ENCODE measurements at places on chromosomes 11 and 22.

- peak; percentile 68 for DNase-seq
These were observed 23.3 kb downstream of the ZBTB16 start for GRCh38 chr11:114082767-114083181.

GRCh38 chr11:126601550-126602215, 246.2 kb downstream of the ST3GAL4 start:
- no peak for DNase-seq

- DNase-seq: no peak
These were observed 36.1 kb downstream of the UBASH3B start for GRCh38 chr11:122691549-122692150.

- DNase-seq: no peak
These were observed 9.7 kb upstream of the LRRC10B start for GRCh38 chr11:61498767-61499341.

- DNase-seq: no peak
These were observed 11.3 kb upstream of the TREH start for GRCh38 chr11:118690553-118691304.

DNA sequence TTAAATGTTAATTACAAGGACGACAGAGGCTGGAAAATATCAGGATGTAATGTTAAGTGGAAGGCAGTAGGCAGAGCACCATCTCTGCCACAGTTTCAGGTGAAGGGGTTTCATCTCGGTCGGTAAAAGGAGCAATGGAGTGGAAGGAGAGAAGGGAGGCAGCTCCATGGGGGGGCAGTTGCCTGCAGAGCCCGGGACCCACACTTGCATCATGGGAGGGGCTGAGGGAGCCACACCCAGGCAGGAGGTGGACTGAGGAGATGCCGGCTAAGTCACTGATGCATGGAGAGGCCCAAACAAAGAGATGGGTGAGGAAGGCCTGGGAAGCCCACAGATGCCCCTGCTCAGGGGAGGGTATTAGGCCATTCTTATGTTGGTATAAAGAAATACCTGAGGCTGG, 1470.9 kb downstream of the BRD1 start:
- no peak for DNase-seq

DNA sequence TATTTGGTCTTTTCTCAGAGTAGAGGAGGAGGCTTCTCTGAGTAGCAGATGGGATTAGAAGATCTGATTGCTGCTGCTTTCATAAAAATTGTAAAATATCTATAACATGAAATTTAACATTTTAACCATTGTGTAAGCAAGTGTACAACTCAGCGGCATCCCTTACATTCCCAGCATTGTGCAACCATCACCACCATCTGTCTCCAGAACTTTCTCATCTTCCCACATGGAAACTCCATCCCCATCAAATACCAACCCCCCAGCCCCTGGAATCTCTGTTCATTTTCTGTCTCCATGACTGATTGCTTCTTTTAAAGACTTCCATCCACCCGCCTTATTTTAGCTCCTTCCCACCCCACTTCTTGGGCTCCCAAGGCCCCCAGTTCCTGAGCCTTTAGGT, 32.3 kb downstream of the MRGPRD start:
- no peak for DNase-seq

GRCh38 chr11:58330861-58331260, 28.0 kb downstream of the OR5B17 start:
- DNase-seq: no peak

Data from Kasumi-1 (cell line).